ENCODE measurements at places on chromosomes 12 and 14. TPM values are rescaled to one million over a fixed set of nuclear protein-coding genes. Genes with fewer than 3 reads are reported as not detected.

The CFAP251 gene
- 7.9 TPM for total RNA-seq

The NOPCHAP1 gene
- total RNA-seq: 12.2 TPM

The VRTN gene
- total RNA-seq: not detected

The ZNF219 gene
- 4.6 TPM for total RNA-seq

The CCDC198 gene
- total RNA-seq: not detected

The C3AR1 gene
- 0.17 TPM for total RNA-seq

The CD163L1 gene
- total RNA-seq: not detected

The MRPL51 gene
- 118 TPM for total RNA-seq

The CMKLR1 gene
- under 0.01 TPM for total RNA-seq

The KRT2 gene
- not detected for total RNA-seq

The TGFB3 gene
- total RNA-seq: 10.5 TPM

The KRT83 gene
- not detected for total RNA-seq

The PTGER2 gene
- 30.0 TPM for total RNA-seq

The PSMC1 gene
- total RNA-seq: 75.5 TPM

The TEX22 gene
- 0.51 TPM for total RNA-seq

The SYCP3 gene
- total RNA-seq: 0.26 TPM
